ENCODE measurements at places on chromosomes 7 and 10. TPM values are rescaled to one million over a fixed set of nuclear protein-coding genes. Genes with fewer than 3 reads are reported as not detected.

DNA sequence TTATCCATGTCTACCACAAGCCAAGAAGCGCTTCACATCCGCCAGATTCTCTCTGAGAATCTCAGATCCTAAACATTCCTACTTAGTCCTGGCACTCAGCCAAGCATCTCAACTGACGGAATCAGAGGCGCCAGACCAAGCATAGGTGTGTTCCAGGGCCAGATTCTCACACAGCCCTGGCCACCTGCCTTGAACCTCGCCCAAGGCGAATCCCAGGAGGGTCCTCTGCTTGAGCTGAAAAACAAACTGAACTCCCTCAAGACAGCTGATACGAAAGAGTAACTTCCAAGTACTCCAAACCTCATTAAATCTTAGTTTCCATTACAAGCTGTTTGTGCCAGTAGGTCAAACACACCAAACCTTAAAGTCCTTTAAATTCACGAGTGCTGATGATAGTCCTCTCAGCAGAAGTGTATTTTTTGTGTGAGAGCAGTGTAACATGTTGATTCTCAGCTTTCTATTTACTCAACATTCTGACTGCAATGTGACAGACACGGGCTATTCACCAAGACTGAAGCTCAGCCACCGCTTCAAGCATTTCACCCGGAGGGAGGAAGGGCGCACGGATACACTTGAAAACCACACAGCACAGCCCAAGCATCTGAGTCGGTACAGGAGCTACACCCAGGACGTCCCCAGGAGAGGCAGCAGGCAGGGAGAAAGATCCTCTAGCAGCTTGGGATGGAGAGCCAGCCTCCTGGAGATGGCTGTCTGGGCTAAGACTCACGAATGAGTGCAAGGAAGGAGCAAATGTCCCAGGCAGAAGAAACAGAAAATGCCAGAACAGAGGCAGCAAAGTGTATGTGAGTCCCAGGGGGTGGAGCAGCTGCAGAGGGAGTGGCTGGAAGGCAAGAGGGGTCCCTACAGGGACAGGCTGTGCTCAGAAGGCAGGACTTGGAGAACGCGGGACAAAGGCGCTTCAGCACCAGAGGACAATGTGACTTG is 6.0 kb downstream of the PARD3 start:
- DNase-seq = no peak

DNA sequence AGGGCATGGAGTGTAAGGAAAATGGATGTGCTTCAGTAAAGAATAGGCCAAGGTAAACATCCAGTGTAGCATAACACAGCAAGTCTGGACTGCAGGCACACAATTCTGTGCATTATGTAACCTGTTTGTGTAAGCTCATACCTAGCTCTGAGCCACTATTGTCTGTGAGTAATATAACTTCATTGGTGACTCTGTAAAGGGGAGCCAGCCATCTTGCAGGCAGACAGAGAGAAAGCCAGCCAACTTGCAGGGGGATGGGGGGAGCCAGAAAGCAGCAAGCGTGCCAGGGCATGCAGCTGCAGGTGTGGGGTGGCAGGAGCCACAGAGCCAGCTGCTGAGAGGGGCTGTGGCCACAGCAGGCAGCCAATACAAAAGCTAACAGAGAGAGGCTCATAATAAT is 449.2 kb downstream of the IPMK start:
- DNase-seq = no peak

- no peak for DNase-seq
Observed at GRCh38 chr10:69968830-69969229, 83.8 kb upstream of the MACROH2A2 start.

GRCh38 chr10:14667781-14668180 is 106.9 kb downstream of the FAM107B start:
- no peak for DNase-seq

DNA sequence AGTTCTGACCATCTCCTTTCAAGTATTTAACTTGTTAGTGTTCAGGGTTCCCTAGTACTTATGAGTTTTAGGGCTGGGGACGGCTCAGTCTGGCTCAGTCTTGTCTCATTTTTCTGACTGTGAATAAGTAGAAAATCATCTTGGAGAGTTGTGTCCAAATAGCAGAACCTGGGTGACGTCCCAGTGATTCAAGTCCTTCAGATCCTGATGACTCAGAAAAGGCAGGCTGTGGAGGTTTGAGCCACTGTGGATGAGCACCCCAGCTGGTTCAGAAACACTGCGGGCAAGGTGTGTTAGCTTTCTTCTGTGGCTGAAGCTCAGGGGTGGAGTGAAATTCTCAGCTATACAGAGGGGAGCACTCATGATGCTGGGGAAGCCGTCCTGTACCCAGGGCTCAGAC is 154.4 kb upstream of the NPY start:
- DNase-seq = no peak

The PHYHIPL gene
- total RNA-seq = not detected

The GPR26 gene
- not detected for total RNA-seq

The CUZD1 gene
- total RNA-seq = 3.0 TPM

The MYOF gene
- total RNA-seq = 0.07 TPM

The LIPK gene
- total RNA-seq = not detected

The SORCS1 gene
- not detected for total RNA-seq

All from B cell (primary cell).